Activated CD8-positive, alpha-beta T cell treated with anti-CD3 and anti-CD28 coated beads, Interleukin-2, amount 10 ng/mL, durations not matched to agents 7 days and 5 days (primary cell): ENCODE measurements at places on chromosomes 6 and 20. TPM values are rescaled to one million over a fixed set of nuclear protein-coding genes. Genes with fewer than 3 reads are reported as not detected.

DNA sequence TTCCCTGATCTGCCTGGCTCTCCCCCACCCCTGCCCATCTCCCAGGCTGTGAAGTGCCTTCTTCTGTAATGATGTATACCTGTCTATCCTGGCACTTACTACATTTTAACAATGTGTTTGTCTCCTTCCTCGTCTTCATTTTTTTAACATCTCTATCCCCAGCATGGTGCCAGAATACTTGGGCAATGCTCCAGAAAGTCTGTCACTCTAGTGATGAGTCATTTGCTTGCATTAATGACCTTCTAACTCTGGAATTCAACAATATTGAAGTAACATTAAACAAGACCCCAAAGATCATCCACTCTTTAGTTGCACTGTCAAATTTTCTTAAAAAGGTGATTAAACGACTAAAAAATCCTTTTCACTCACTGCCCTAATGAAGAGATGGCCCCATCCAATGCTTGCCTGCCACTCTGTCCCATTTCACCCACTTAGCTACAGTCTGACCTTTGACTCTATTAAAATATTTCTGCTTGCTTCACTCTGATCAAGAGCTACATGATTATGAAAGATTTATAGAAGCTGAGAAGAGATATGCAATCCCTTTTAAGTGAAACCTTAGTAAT lies 7.7 kb upstream of the KLHL31 start:
- no peak for DNase-seq

DNA sequence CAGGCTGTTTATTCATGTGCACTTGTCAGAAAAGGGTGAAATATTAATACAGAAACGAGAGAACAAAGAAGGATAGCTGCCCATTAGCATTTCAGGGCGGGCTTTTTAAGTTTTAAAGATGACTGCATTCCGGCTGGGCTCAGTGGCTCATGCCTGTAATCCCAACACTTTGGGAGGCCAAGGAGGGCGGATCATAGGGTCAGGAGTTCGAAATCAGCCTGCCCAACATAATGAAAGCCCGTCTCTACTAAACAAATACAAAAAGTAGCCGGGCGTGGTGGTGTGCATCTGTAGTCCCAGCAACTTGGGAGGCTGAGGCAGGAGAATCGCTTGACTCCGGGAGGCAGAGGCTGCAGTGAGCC lies 130.5 kb downstream of the HFE start:
- DNase-seq = peak; percentile 52

- DNase-seq = no peak
These were observed 268.4 kb downstream of the SMOC2 start for GRCh38 chr6:168709390-168709789.

Gene LGSN
- not detected for total RNA-seq

Gene GDAP1L1
- total RNA-seq = not detected
